ENCODE measurements at places on chromosomes 16 and 17.

GRCh38 chr17:81365148-81365600 lies 30.1 kb upstream of the BAHCC1 start:
- DNase-seq = peak; percentile 89

GRCh38 chr16:397736-398332 lies 835 bp downstream of the NME4 start:
- peak; percentile 52 for DNase-seq

DNA sequence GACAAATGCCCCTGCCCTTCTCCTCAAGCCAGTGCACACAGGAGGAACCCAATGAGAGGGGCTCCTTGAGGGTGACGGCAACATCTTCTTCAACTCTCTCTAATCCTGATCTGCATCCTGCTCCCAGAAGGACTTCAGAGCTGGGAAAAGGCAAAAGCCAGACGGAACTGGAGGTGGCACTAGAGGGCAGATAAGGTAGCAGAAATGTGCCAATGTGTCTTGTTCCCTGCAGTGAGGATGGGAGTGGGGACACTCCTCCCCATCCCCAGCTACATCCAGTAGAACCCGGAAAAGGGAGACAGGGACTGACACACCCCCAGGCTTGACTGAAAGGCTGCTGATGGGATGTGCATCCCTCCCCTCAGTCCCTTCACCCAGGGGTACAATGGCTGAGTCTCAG lies 28.5 kb downstream of the SRCIN1 start:
- DNase-seq = no peak

GRCh38 chr17:73196500-73196899 lies 3.6 kb downstream of the COG1 start:
- DNase-seq = peak; percentile 63

DNA sequence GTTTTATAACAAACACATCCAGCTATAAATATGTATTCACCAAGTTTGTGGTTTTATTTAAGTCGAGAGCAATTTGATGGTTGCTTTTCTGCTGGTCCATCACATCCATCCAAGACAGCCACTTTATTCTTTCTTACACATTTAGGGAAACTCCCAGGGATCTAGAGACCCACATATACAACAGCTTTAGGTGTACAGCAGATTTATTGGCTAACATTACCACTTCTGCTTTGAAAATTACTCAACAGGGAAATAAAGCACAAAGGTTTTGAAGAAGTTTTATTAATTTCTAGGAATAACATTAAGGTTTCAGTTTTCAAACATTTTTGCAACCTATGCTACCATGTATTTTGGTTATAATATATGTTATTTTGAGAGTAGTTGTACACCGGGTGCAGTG lies 6.9 kb downstream of the ERCC4 start:
- no peak for DNase-seq

DNA sequence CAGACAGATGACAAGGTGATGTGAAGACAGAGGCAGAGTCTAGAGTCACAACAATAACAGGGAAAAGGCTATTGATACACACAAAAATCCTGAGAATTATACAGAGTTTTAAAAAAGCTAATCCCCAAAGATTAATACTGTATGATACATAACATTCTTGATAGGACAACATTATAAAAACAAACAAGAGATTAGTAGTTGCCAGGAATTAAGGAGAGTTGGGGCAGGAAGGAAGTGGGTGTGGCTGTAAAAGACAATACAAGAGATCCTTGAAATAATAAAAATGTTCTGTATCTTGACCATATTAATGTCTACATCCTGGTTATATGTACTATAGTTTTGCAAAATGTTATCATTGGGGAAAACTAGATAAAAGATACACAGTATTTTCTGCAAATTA lies 309.5 kb upstream of the PMFBP1 start:
- DNase-seq = no peak

GRCh38 chr16:66115373-66115772 lies 251.1 kb upstream of the CDH5 start:
- no peak for DNase-seq

DNA sequence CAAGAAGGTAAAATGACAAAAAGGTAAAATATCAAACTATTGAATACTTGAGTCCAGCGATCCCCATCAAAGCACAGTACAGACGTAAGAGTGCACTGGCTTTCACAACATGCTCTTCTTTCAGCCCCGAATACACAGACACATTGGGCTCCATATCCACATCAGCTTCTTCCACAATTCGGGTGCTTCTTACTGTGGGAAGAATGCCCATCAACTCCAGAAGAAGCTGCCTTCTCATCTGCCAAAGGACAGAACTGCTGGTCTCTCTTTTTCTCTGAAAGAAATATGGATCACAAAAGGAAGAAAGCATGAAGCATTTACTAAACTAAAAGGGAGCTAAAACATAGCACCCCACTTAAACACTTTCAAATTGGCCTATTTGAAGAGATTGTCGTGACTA lies 20.4 kb downstream of the INTS2 start:
- no peak for DNase-seq

DNA sequence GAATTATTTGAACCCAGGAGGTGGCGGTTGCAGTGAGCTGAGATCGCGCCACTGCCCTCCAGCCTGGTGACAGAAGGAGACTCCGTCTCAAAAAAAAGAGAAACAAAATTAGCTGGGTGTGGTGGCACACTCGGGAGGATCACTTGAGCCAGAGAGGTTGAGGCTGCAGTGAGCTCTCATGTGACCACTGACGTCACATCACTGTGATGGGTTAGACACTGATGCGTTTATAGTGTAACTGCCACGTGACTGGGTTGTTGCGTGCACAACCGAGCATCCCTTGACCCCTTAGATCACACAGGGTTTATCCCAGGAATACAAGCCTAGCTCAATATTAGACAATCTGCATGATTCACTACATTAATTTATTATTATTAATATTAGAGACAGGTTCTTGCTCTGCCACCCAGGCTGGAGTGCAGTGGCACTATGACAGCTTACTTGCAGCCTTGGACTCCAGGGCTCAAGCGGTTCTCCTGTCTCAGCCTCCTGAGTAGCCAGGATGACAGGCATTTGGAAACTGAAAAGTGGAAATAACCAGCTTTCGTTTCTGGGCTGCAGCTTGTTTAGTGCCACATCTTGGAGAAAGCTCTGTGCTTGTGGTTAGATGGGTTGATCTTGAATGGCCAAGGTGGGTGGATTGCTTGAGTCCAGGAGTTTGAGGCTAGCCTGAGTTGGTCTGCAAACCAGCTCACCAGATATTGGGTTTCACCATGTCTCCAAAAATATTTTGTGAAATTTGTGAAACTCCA lies 26.4 kb upstream of the ABR start:
- no peak for DNase-seq

- no peak for DNase-seq
Measured at GRCh38 chr17:42676424-42677011, at the start of gene PLEKHH3. Gene PLEKHH3 (minus strand): TSS chr17:42676994. CDS start chr17:42676563, 431 bp downstream.

DNA sequence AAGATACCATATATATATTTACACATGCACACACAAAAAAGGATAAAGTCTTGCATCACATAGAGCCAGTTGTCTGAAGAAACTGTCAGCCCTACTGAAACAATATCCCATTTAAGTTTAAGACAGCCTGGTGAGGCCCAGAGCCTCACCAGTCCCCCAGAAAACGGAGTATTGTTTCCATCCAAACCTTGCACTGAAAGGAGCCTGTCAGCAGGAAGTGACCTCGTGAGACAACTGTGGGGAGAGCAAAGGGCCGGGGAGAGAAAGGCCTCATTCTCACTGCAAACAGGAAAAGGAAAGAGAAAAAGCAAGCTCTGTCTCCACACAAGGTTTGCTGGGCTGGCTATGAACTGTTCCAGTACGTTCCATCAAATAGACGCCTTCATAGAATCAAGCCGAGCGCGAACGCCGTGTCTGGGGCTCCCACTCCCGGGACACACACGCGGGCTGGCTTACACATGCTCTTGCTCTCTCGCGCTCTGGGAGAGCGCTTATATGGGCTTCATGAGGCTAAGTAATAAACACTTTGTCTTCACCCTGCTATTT lies 44.4 kb upstream of the ZFHX3 start:
- peak; percentile 22 for DNase-seq

DNA sequence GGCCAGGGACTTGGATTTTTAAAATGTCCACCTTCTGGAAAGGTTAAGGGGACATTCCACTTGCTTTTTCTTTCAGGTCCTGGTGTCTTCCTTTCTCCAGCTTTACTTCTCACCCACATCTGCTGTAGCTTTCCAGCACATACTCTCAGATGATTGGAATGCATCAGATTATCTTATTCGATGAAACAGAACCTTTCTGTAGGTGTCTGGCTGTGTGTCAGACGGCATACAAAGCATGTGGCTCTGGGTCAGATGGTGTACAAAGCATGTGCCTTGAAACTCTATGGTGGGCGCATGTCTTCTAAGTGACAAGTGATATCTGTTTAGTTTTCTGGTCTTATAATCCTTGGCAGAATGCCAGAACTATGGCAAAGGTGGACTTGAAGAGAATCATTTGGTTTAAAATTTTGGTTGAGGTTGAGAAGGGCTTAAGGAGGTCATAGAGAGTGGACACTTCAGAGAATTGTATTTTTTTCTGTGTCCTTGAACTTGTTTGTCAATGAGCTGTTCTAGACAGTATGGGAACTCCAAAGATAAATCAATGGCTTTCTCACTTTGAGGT lies 125.3 kb downstream of the FTO start:
- DNase-seq = peak; percentile 70

GRCh38 chr16:23424292-23424958 lies 28.6 kb downstream of the COG7 start:
- no peak for DNase-seq

- DNase-seq = no peak
Measured at GRCh38 chr16:69031877-69032301, 73.6 kb upstream of the HAS3 start.

DNA sequence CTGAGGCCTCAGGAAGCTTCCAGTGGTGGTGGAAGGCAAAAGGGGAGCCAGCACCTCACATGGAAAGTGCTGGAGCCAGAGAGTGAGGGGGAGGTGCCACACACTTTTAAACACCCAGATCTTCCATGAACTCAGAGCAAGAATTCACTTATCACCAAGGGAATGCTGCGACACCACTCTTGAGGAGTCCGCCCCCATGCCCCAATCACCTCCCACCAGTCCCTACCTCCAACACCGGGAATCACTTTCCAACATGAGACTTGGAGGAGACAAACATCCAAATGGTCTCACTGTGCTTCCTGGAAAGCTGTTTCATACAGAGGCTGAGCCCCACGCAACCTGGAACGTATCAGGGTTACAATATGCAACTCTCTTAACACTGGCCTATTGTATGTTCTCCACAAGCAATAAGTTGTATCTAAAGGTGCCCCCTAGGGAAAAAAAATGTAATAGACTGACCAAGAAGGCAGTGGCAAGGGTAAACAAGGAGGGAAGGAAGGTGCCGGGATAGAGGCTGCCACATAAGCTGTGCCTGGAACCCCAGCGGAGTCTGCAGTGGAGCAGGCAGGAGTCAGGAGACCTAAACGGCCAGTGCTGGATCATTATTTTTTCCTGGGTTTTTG lies 106.7 kb upstream of the FOXF1 start:
- DNase-seq = no peak

GRCh38 chr16:85532147-85532546 lies 81.0 kb upstream of the GSE1 start:
- no peak for DNase-seq

DNA sequence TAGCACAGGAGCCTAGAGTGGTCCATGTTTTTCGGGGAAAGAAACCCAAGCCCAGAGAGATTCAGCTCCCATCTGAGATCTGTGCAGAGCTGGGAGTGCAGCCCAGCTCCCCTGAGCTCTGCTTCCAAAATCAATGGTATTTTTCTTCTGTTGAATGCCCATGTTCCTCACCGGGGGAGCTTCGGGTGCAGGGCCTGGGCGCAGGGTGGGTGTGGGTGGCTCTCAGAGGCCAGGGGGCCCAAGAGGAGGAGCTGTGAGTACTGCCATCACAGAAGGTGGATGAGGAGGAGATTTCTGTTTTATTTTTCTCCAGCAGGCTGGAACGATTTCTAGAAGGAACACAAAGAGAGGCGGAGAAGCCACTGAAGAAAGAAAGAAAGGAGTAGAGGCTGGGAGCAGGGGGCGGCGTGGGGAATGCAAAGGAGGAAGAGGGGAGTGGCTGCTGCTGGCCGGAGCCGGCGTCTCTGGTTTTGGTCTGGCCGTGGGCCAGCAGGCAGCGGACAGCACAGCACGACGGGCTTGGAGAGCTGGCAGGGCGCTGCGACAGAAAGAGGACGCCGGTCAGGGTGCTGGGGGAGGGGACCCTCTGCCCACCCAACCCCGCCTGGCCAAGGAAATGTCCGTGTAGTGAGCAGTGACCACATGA lies 76.2 kb upstream of the KSR1 start:
- peak; percentile 64 for DNase-seq

- DNase-seq = peak; percentile 22
Measured at GRCh38 chr16:9845661-9846361, 336.4 kb downstream of the GRIN2A start.

GRCh38 chr16:85754413-85754812 lies 3.5 kb upstream of the C16orf74 start:
- DNase-seq = no peak

- DNase-seq = no peak
Measured at GRCh38 chr17:80565343-80566053, 20.9 kb downstream of the RPTOR start.

DNA sequence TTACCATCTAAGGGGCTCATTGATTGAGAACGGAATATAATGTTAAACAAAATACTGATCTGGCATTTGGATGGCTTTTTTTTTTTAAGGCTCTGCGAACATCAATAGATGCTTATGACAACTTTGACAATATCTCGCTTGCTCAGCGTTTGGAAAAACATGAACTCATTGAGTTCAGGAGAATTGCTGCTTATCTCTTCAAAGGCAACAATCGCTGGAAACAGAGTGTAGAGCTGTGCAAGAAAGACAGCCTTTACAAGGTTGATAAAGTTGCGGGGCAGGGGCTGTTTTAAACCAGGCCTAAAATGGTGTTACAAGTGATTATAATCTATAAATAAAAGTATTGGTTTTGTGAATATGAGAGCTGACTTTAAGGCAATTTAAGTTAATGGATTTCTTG lies 22.3 kb downstream of the PTRH2 start:
- DNase-seq = no peak

DNA sequence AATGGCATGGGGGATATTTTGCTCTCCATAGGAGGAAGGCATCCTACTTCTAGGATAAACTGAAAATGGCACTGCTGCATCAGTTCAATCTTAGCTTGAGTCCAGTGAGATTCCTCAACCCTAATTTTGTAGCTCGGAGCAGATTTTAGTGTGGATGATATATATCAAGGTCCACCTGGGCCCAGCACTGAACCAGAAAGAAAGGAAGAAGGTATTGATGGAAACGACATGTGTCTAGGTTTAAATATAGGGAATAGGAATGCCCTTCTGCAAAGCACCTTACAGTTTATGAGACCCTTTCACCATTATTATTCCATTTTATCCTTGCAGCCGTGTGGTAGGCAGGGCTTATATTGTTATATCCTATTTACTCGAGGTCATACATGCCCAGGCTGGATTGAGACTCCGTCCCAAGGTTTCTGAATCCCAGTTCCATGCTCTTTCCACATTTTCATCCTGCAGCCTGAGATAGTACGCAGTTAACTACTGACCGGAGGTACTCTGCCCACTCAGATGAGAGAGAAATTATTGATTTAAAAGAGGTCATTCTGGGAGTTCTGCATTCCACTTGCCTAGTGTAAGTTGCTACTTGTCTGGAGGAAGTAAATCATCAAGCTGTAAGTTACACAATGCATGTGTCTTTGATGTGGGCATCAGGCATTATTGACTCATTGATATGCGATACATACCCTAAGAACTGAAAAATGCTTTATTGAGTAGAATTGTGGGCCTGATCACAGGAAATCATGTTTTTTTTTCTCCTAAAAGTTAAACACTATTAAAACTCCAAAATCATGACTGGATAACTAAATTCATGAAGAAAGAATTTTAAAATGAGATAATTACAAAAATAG lies 10.1 kb downstream of the KRT39 start:
- peak; percentile 93 for DNase-seq

Measured in choroid plexus epithelial cell (primary cell).